Activated CD4-positive, alpha-beta T cell treated with anti-CD3 and anti-CD28 coated beads, Interleukin-2, amount 50 U/mL, for 16 hours (primary cell): ENCODE measurements at places on chromosomes 16 and 17.

DNA sequence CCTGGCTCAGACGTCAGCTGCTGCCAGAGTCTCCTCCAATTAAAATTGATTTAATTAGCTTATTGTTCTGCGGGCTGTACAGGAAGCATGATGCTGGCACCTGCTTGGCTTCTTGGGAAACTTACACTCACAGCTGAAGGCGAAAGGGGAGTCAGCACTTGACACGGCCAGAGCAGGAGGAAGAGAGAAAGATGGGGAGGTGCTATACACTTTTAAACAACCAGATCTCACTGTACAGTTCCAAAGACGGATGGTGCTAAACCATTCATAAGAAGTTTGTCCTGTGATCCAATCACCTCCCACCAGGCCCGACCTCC is 1.4 kb upstream of the PRDM7 start:
- DNase-seq = no peak

DNA sequence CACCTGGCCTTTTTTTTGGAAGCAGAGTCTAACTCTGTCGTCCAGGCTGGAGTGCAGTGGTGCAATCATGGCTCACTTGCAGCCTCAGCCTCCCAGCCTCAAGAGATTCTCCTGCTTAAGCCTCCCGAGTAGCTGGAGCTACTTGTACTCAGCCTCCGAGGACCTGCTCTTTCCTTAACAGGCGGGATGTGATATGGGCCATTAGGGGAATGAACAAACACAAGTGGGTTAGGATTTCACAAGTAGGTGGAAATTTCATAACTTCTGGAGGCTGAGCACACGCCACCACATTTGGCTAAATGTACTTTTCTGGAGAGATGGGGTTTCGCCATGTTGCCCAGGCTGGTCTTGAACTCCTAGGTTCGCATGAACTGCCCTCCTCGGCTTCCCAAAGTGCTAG is 4.1 kb downstream of the PAM16 start:
- DNase-seq = no peak

GRCh38 chr17:19344311-19345066 is 18.0 kb downstream of the B9D1 start:
- DNase-seq = no peak

- DNase-seq = no peak
Observed at GRCh38 chr17:652314-652713, 62.3 kb downstream of the VPS53 start.

- no peak for DNase-seq
Observed at GRCh38 chr16:72126429-72126765, 32.8 kb downstream of the DHX38 start.
